ENCODE measurements at places on chromosomes 4 and X.

DNA sequence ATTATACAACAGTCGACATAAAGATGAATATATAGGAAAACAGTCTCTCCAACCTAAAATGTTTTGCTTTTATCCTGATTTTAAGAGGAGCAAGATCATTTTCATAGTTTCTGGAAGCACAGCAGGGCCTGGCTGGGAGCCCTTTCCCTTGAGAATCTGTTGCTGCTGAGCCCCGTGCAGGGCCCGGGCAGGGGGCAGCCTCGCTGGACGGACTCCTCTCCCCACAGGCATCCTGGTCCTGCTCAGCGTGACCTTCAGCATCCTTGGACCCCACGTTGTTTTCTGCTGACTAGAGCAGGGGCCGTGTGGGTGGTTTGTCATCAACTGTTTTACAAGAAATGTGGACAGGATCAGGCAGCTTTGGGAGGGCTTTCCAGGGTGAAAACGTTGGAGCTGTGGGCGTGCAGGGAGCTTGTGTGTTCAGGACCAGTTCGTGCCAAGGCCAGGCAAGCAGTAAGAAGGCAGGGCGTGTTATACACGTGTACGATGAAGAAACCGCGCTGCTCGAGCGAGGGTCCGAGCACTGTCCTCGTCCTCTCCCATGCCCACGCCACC is 25.0 kb downstream of the CPZ start:
- DNase-seq: no peak

DNA sequence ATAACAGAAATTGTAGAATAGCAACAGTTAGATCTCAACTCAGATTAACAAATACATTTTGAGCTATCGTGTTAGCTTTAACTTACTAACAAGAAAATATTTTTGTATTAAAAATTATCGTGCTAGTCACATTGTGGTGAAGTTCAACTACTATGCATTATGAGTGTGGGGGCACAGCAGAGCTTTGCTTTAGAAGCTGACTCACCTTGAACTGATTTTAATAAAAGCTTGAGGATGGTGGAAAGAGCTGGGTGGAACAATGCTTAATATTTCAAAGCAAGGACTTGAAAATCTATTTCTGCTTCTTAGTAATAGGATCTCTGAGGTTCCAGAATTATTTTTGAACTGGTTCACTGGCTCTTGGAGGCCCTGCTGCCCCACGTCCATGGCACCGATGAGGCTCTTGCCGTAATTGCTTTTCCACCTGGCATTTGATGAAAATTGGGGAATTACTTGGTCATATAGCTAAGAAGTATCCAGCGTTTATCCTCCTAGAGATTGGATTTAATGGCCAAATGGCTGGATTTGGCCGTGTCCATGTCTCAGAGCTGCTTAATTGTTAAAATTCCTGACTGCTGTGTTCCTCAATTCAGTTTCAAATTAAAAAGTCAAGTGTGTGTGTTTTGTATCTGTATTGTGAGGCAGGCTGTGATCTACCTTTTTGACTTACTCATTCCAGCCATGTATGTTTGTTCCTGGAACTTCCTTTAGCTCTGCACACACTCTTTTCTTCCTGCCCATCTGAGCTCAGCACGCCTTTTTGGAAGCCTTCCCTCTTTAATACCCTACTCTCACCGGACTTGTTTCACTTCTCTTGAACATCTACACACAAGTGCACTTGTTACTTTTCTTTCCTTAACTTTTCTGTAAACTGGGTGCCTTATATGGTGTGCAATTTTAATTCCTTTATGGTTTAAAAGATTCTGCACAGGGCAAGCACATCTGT is 66.6 kb upstream of the LIMCH1 start:
- no peak for DNase-seq

GRCh38 chrX:11447418-11447817 is 154.2 kb downstream of the AMELX start:
- no peak for DNase-seq

DNA sequence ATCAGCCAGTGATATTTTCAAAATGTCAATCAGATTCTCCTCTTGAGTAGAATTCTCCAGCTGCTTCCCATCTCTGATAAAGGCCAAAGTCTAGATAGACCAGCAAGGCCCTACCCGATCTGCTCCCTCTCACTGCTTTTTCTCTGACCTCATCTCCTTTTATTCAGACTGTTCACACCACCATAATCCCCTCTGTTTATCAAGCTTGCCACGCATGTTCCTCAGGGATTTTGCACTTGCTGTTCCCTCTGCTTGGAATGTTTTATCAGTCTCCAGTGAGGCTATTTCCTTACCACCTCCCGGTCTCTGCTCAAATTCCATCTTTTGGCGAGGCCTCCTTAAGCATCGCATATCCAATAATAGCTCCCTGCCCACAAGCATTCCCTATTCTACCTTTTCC is 20.1 kb downstream of the NOCT start:
- DNase-seq: no peak

GRCh38 chr4:128177498-128177897 is 110.1 kb downstream of the PGRMC2 start:
- DNase-seq: no peak

DNA sequence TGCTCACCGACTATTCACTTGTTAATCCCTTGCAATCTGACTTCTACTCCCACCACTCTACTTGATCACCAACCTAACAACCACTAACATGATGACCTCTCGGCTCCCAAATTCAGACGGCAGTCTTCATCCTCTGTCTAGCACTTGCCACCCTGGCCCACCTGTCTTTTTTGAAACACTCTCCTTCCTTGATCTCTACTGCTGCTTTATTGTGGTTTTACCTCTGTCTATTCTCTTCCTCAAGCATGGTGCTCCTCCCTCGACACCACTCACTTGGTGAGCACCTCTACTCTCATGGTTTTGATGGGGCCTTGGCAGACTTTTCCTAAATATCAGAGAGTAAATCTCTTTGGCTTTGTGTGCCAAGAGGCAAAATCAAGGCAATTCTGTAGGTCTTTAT is 21.7 kb upstream of the CXCR3 start:
- DNase-seq: no peak

DNA sequence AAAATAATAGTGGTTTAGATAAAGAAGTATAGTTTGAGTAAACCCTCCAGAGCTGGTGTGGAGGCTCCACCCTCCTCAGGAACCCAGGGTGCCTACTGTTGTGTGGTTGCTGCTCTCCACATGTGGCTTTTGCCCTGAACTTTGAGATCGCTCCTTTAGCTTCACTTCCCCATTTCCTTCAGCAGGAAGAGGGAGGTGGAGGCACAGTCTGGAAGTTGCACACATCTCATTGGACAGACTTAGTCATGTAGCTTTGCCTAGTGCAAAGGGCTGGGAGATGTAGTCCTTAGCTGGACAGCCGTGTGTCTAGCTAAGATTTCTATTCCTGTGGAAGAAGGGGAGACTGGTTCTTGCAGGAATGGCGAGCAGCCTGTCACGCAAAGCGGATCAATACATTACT is 37.9 kb downstream of the RGS12 start:
- DNase-seq: no peak

- DNase-seq: no peak
Measured at GRCh38 chrX:140389331-140389730, 115.5 kb downstream of the SOX3 start.

DNA sequence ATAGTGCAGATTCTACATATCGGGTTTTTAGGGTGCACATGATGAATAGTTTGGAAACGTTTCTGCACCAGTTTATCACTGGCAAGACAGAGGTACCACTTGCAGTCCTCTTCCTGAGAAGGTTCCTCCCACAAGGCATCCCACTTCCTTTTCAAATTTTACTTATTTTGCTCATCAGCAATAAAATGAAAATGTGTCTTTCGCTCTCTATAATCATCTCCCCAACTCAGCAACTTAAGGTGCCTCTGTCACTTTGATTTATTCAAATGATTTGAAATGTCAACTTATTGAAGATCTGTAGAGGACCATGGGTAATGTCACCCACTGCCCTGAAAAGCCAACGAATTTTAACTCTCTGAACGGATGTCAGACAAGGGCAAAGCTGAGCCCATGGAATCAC is 53.2 kb downstream of the VGLL1 start:
- no peak for DNase-seq
